ENCODE measurements at places on chromosomes 4 and X.

- DNase-seq = no peak
Measured at GRCh38 chr4:10670321-10670720, 14.2 kb downstream of the CLNK start.

DNA sequence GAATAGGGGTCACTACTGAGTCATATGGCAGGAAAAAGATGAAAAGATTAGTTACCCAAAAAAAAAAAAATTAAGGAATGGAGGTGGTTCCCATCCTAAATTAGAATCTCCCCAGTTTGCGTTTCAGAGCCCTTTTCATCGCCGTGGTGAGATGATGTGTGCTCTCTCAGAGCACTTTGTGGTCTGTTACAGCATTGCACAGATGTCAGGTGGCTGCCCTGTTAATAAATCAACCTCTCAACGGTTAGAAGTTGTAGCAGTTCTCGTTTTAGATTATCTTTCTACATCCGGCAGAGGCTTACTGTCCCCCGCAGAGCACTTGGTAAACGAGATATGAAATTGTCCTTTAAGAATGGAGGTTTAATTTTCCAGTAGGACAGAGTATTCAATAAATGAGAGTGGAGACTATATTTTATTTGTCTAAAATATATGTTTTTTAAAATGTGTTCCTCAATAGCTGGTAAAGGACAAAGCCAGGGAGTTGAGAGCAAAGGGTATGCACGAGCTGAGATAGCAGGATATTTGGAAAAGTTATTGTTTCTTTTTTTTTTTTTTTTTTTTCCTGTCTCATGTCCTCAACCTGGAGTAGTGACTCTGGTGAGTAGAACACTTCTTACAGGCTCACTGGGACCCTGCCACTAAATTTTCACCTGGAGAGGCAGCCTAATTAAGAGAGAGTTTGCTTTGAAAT lies 26.9 kb downstream of the AFF1 start:
- no peak for DNase-seq

- no peak for DNase-seq
Measured at GRCh38 chrX:46589977-46590723, 16.6 kb downstream of the CHST7 start.

- no peak for DNase-seq
Measured at GRCh38 chr4:1053080-1053661, 41.7 kb downstream of the FGFRL1 start.

DNA sequence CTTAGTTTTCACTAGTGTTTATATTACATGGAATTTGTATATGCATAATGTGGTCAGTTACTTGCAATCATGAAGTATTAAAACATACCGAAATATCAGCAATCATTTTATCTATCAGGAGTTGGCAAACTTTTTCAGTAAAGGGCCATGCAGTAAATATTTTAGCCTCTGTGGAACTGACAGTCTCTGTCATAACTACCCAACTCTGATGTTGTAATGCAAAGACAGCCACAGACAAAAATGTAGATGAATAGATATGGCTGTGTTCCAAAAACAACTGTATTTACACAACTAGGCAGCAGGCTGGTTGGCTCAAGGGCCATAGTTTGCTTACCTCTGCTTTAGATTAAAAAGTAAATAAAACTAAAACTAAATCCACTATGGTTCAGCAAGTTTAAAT lies 200.2 kb downstream of the HS3ST1 start:
- DNase-seq = no peak

DNA sequence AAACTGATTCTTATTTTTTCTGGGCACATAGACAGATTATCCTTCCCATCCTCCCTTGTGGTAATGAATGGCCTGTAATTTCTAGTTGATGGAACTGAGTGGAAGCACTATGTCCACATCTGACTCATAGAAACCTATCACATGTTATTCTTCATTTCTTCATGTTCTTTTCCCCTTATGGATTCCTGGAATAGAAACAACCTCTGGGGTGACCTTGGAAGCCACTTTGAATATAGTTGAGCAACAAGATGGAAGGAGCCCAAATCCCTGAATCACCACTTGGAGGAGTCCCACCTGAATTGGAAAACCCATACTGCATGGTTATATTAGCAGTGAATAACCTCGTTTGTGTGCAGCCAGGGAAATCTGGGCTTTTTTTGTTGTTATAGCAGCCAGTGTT lies 137.8 kb downstream of the MID1IP1 start:
- no peak for DNase-seq

All from activated CD4-positive, alpha-beta T cell treated with anti-CD3 and anti-CD28 coated beads, Interleukin-2, Interleukin-6, amounts not matched to agents 100 ng/mL and 50 ng/mL, durations not matched to agents 16 hours and 8 hours (primary cell).